ENCODE measurements at places on chromosomes 16 and 17. TPM values are rescaled to one million over a fixed set of nuclear protein-coding genes. Genes with fewer than 3 reads are reported as not detected.

- no peak overlapping the region for H3K27ac ChIP-seq
- no peaks in the 10 kb centered on the region for H3K36me3 ChIP-seq
- H3K4me1 ChIP-seq: peaks cover 40% of the 10 kb centered on the region
- no peak for DNase-seq
- H3K27me3 ChIP-seq: no peaks in the 10 kb centered on the region
Observed at GRCh38 chr17:34620458-34620857, 41.1 kb downstream of the TMEM132E start.

GRCh38 chr16:67555795-67556212 lies 6.5 kb upstream of the CTCF start:
- peaks cover under 1% of the 10 kb centered on the region for H3K4me1 ChIP-seq
- no peak overlapping the region for H3K4me3 ChIP-seq
- no peak overlapping the region for H3K27ac ChIP-seq
- H3K36me3 ChIP-seq: no peaks in the 10 kb centered on the region
- no peak for DNase-seq

- H3K4me1 ChIP-seq: peaks cover 12% of the 10 kb centered on the region
- no peaks in the 10 kb centered on the region for H3K36me3 ChIP-seq
- no peaks in the 10 kb centered on the region for H3K27me3 ChIP-seq
- H3K4me3 ChIP-seq: no peak overlapping the region
- H3K27ac ChIP-seq: no peak overlapping the region
Observed at GRCh38 chr16:47374629-47375028, 86.2 kb downstream of the ITFG1 start.

The TMC8 gene
- total RNA-seq: not detected

The GID4 gene
- total RNA-seq: 15.1 TPM

The ACSM5 gene
- not detected for total RNA-seq

The LRRC36 gene
- 0.34 TPM for total RNA-seq

- no peak for DNase-seq
- H3K27me3 ChIP-seq: no peaks in the 10 kb centered on the region
- H3K4me1 ChIP-seq: no peaks in the 10 kb centered on the region
- no peaks in the 10 kb centered on the region for H3K36me3 ChIP-seq
- H3K4me3 ChIP-seq: no peak overlapping the region
- H3K27ac ChIP-seq: no peak overlapping the region
Observed at GRCh38 chr17:5759501-5759925, 175.2 kb upstream of the NLRP1 start.

GRCh38 chr16:82183004-82183397 lies 13.0 kb upstream of the MPHOSPH6 start:
- H3K27ac ChIP-seq: no peak overlapping the region
- H3K4me3 ChIP-seq: no peak overlapping the region
- no peak for DNase-seq
- H3K36me3 ChIP-seq: no peaks in the 10 kb centered on the region
- H3K27me3 ChIP-seq: peaks cover 5% of the 10 kb centered on the region

DNA sequence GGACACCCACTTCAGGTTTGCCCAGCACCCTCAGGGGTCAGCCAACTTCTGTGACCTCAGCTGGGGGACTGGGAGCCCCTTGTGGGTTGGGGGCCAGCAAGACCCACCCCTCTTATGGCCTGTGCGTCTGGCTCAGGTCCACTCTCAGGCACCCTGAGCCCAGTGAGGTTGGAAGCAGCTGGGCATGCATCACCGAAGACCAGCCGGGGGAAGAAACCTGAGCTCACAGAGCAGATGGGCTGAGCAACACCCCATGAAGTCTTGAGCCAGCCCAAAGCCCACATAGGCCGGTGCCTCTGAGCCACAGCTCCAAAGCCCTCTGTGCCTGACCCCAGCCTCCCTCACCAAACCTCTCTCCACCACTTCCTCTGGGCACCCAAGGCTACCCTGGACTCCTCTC lies 166.7 kb downstream of the RBFOX3 start:
- H3K27ac ChIP-seq: no peak overlapping the region
- H3K4me3 ChIP-seq: no peak overlapping the region
- H3K27me3 ChIP-seq: no peaks in the 10 kb centered on the region
- H3K4me1 ChIP-seq: no peaks in the 10 kb centered on the region

DNA sequence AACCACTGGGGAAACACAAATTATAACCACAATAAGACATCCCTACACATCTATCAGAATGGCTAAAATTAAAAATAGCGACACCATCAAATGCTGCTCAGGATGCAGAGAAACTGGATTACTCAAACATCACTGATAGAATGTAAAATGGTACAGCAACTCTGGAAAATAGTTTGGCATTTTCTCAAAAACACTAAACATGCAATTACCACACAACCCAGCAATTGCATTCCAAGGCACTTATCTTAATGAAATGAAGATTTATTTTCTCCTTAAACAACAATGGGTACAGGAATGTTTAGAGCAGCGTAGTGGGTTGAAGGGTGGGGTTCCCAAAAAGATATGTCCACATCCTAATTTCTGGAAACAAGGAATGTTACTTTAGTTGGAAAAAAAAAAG lies 309.0 kb upstream of the PMFBP1 start:
- no peak for DNase-seq
- no peak overlapping the region for H3K27ac ChIP-seq
- H3K4me1 ChIP-seq: no peaks in the 10 kb centered on the region
- no peaks in the 10 kb centered on the region for H3K36me3 ChIP-seq

DNA sequence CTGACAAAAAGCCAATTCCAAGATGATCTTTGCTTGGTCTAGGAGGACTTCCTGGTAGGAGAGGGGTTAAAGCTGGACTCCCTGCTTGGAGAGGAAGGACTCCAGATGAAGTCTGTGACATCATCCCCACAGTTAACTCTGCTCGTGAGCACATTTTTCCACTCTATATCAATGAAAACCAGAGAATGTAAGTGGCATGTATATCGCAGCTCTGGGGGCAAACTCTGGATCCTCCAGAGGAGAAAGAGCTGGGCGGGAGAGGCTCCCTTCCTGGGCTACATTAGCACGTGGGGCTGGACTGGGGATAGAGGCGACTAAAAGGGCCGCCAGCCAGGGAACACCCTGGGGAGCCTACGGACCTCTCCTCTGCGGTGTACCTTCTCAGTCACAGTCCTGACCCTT lies 34.1 kb downstream of the HIC1 start:
- no peaks in the 10 kb centered on the region for H3K27me3 ChIP-seq
- no peaks in the 10 kb centered on the region for H3K36me3 ChIP-seq
- no peak overlapping the region for H3K27ac ChIP-seq
- H3K4me1 ChIP-seq: peaks cover 19% of the 10 kb centered on the region
- no peak overlapping the region for H3K4me3 ChIP-seq

DNA sequence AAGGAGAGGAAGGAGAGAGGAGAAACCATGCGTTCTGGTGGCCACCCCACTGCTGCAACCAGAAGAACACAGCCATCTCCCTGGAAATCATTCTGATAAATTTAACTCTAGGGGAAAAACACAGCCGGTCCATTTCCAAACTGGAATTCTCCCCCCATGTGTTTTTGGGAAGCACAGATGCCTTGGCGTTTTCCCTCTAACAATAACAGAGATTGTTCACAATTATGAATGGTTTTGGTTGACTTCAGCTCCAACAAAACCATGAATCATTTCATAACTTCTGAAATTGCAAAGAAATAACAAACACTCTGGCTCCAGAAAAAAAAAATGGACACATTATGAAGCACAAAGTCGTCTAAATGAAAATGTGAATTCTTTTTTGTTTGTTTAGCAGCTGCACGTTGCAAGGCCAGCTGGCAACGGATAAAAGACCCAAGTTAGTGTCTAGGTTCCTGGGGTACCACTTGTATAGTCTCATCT lies 46.2 kb downstream of the GNAO1 start:
- H3K27ac ChIP-seq: no peak overlapping the region
- H3K4me1 ChIP-seq: no peaks in the 10 kb centered on the region
- no peaks in the 10 kb centered on the region for H3K27me3 ChIP-seq
- no peak overlapping the region for H3K4me3 ChIP-seq
- no peak for DNase-seq
- H3K36me3 ChIP-seq: no peaks in the 10 kb centered on the region

- peaks cover 29% of the 10 kb centered on the region for H3K27me3 ChIP-seq
- H3K36me3 ChIP-seq: no peaks in the 10 kb centered on the region
- DNase-seq: no peak
- peaks cover 2% of the 10 kb centered on the region for H3K4me1 ChIP-seq
- no peak overlapping the region for H3K4me3 ChIP-seq
- H3K27ac ChIP-seq: no peak overlapping the region
Observed at GRCh38 chr16:30186444-30186781, 3.0 kb downstream of the CORO1A start.

The PIK3R6 gene
- total RNA-seq: not detected

DNA sequence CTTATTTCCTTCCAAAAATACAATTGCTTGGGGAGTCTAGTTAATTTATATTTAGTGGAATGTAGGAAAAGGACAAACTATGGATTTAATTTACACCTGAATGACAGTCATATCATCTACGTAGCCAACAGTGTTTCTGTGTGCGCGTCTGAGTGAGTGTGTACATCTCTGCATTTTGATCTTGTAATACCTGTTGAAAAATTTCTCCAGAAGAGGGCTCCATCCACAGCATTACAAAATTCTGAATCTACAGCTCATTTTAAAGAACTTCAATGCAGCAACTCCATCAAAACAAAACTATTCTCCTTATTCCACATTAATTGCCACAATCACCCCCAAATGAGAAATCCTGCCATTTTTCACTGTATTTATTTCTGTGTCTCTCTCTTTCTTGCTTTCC lies 3.9 kb downstream of the CDH13 start:
- DNase-seq: no peak
- H3K27ac ChIP-seq: no peak overlapping the region
- H3K27me3 ChIP-seq: peaks cover 41% of the 10 kb centered on the region
- no peak overlapping the region for H3K4me3 ChIP-seq

GRCh38 chr16:17476414-17477259 lies 5.9 kb upstream of the XYLT1 start:
- no peak overlapping the region for H3K4me3 ChIP-seq
- no peaks in the 10 kb centered on the region for H3K36me3 ChIP-seq
- H3K27ac ChIP-seq: no peak overlapping the region
- H3K27me3 ChIP-seq: peaks cover 1% of the 10 kb centered on the region
- H3K4me1 ChIP-seq: peaks cover 11% of the 10 kb centered on the region

The ITGB4 gene
- not detected for total RNA-seq

GRCh38 chr17:34301986-34302385 lies 16.4 kb downstream of the CCL11 start:
- no peaks in the 10 kb centered on the region for H3K36me3 ChIP-seq
- H3K4me3 ChIP-seq: no peak overlapping the region
- H3K4me1 ChIP-seq: no peaks in the 10 kb centered on the region
- no peak for DNase-seq
- H3K27ac ChIP-seq: no peak overlapping the region

- H3K4me3 ChIP-seq: peak overlapping the region; percentile 74
- no peak overlapping the region for H3K27ac ChIP-seq
- H3K4me1 ChIP-seq: peaks cover 46% of the 10 kb centered on the region
- peaks cover 9% of the 10 kb centered on the region for H3K36me3 ChIP-seq
- peak; percentile 57 for DNase-seq
Observed at GRCh38 chr17:7856011-7856810, 1.1 kb downstream of the NAA38 start.

GRCh38 chr16:53433509-53433908 lies 762 bp upstream of the RBL2 start:
- peak; percentile 6 for DNase-seq
- no peaks in the 10 kb centered on the region for H3K36me3 ChIP-seq
- H3K4me3 ChIP-seq: no peak overlapping the region
- peaks cover 8% of the 10 kb centered on the region for H3K4me1 ChIP-seq

DNA sequence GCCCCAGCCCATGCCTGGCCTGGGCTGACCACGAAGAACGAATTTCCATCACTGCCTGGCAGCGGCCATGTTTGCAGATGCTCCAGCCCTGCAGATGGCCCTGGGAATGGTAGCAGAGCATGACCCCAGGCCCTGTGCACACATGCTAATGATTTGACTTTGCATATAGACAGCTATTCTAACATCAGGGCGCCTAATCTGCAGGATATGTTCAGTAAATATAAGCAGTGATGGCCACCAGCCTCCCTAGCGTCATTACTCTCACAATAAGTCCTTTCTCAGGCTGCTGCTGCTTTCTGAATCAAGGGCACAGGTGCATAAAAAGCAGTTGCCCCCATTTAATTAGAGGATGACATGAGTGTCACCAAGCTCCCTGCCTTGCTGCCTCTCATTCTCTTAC lies 24.2 kb downstream of the DNAH9 start:
- no peak overlapping the region for H3K27ac ChIP-seq
- H3K4me1 ChIP-seq: no peaks in the 10 kb centered on the region
- H3K4me3 ChIP-seq: no peak overlapping the region

The KCNG4 gene
- total RNA-seq: not detected

GRCh38 chr16:52016387-52016786 lies 530.6 kb downstream of the TOX3 start:
- H3K27me3 ChIP-seq: no peaks in the 10 kb centered on the region
- no peak for DNase-seq
- H3K27ac ChIP-seq: no peak overlapping the region
- no peaks in the 10 kb centered on the region for H3K36me3 ChIP-seq
- no peak overlapping the region for H3K4me3 ChIP-seq

DNA sequence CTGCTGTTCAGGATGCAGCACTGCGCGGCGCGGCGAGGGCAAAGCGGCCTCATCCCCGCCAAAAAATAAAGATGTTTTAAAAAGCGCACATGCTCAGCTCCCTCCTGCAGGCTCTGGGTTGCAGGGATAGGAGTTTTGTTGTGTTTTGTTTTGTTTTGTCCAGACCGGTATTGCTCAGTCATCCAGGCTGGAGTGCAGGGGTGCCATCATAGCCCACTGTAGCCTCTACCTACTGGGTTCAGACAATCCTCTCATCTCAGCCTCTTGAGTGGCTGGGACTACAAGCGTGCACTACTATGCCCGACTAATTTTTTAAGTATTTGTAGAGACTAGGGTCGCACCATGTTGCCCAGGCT lies 636 bp downstream of the WWOX start:
- H3K4me3 ChIP-seq: peak overlapping the region; percentile 81
- no peak for DNase-seq
- no peaks in the 10 kb centered on the region for H3K4me1 ChIP-seq
- H3K36me3 ChIP-seq: no peaks in the 10 kb centered on the region

- no peaks in the 10 kb centered on the region for H3K36me3 ChIP-seq
- DNase-seq: peak; percentile 85
- peaks cover 3% of the 10 kb centered on the region for H3K4me1 ChIP-seq
- H3K27me3 ChIP-seq: peaks cover 95% of the 10 kb centered on the region
- H3K27ac ChIP-seq: no peak within 1 kb of the TSS
Observed at GRCh38 chr16:56589141-56590039, at the start of gene MT3. TSS of gene MT3 (plus strand) at chr16:56589528. CDS start at chr16:56589591, 63 bp downstream.

DNA sequence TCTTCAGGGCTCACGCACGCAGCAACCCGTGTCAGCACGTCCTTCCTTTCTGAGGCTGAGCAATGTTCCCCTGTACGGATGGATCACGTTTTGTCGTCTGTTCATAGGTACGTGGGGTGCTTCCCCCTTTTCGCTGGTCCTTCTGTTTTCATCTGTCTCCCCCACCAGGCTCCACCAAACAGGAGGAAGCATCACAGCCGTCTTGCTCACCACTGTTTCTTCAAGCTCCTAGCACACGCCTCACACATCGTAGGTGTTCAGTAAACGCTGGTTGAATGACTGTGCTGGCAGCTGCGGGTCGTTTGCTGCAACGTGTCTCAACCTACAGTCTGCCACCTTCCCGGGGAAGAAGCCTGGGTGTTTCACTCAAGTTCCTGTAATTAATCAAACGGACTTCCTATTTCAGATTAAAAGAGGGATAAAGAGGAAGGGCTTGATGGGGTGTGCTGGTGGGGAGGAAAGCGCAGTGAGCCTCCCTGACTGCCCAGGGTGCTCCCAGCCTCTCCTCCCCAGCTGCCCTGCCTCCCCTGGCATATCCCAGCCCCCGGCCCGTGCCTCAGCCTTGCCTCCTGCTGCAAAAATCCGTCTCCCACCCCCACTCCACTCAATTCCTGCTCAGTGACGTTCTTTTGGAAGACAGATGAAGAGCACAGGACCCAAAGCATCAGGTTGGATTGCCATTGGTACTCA lies 76.7 kb upstream of the DOC2B start:
- H3K4me3 ChIP-seq: no peak overlapping the region
- no peak overlapping the region for H3K27ac ChIP-seq
- H3K36me3 ChIP-seq: no peaks in the 10 kb centered on the region

Measured in neural progenitor cell (in vitro differentiated cells).